ENCODE measurements at places on chromosomes 4 and X.

DNA sequence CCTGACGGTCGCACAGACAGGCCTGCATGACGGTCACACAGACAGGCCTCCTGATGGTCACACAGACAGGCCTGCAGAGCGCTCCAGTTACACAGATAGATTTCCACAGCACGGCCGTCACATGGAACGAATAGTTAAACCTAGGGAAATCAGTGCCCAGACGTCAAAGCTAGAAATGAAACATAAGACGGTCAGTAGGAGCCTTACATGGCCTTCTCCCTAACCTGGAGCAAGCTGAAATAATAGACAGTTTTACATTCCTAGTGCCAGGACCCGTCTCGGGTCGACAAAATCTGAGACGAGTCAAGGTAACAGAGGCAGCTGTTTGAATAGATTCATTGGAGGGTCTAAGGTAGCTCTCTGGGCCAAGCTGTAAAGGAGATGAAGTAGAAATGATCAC, 126.9 kb downstream of the MTNR1A start:
- no peak for DNase-seq

GRCh38 chr4:25857403-25857802, 5.4 kb downstream of the SEL1L3 start:
- DNase-seq, result no peak

DNA sequence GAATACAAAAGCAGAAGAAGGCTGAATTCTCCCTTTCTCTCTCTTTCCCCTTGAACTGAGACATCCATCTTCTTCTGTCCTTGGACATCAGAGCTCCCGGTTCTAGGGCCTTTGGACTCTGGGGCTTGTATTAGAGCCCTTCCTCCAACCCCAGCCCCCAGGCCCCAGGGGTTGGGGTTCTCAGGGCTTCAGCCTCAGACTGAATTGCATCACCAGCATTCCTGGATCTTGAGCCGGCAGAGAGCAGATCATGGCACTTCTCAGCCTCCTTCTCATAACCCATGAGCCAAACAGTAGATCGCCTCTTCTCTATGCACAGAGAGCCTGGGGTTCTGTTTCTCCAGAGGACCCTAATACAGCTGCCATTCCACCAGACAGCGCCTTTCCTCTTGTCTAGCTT, 25.3 kb upstream of the CLDN24 start:
- DNase-seq, result no peak

- no peak for DNase-seq
These were observed 139.3 kb downstream of the TLL1 start for GRCh38 chr4:166012129-166013030.

DNA sequence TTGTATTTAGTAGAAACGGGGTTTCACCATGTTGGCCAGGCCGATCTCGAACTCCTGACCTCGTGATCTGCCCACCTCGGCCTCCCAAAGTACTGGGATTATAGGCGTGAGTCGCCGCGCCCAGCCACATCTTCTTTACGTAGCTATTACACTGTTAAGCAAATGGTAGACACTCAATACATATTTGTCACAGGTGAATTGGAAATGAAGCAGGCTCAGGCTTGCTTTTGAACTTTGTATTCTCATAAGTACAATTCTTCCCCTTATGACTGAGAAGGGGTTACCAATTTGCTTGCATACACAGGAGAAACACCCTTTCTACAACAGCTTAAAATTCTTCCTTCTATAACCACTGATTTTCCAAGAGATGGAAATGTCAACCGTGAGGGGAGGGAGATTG, 787 bp upstream of the SRPX2 start:
- no peak for DNase-seq

GRCh38 chr4:26884486-26884988, 23.9 kb downstream of the STIM2 start:
- DNase-seq, result no peak

DNA sequence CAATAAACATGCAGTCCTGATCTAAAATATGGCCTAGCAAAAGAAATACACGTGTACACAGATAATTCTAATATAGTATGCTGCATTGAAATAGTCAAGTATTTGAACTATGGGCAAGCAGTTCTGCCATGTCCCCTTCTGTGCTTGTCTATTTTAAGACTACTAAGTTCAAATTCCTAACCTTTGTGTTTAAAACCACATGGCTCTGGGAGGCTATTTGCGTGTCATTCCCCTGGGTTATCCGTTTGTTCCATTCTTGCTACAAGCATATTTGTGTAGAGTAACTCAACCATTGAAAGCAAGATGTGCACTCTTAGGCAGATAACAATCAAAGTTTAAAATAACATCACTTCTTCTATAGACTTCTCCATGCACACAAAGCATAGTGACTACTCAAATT, 25.4 kb upstream of the TBC1D1 start:
- no peak for DNase-seq

DNA sequence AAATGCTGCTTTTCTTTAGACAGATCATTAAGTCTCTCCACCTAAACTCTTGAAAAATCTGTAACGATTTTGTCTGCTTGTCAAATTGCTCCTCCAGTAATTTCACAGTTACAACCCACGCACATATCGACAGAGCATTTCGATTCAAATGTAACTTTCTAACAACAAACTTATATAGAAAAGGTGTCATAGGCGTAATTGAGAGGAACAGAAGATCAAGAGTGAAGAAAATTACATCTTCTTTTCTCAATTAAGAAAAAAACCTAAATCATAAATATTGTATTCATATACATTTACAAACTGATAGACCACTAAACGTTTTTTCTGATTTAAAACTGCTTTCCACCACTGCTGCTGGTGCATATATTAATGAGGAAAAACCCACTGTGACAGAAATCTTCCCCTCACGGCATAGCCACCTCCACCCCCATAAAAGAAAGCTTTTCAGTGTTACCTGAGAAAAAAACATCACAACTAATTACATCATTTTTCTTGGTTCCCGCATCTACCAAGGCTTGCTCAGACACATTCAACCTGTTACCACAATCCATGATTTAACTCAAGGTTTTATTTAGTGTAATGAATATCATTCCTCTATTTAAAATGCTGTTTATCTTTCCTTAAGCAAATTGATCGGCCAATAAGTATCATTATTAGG, 1.9 kb downstream of the GPM6A start:
- no peak for DNase-seq
